ENCODE measurements at places on chromosomes 3 and 15. TPM values are rescaled to one million over a fixed set of nuclear protein-coding genes. Genes with fewer than 3 reads are reported as not detected.

DNA sequence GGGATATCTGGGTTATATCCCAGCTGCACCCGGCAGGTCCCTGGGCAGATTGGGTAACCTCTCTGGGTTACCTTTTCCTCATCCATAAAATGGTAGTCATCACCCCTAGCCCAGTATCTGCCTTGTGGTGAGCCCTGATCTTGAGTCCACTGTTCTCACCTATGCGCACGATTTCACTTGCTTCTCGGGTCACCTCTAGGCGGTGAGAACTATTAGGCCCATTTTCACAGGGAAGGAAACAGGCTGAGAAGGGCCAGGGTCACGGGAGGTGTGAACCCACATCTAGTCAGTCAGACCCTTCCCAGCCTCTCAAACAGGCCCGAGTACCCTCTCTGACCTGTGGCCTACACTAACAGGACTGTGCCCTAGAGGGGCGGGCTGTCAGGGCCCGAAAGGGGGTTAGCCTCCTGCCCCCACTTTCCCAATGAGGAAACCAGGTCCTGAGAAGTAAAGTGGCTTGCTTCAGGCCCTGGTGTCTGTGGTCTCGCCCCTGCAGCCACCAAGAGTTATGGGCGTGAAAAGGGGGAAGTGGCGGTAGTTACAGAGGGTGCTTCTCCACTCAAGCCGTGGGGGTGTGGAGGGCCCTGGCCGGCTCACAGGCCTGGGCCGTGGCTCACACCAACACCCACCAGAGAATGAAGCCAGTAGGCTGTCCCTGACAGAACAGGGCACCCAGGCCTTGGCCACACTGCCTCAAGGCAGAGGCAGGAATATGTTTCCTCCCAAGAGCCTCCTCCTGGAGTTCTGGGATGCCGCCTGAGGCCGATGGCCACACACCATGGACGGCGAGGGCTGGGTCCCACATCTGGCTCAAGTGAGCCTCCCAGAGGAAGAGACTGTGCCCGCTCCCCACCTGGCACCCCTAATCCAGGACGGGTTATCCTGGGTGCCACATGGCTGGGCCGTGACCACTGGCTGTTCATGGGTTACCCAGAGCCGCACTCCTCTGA is 19.5 kb downstream of the PSTPIP1 start:
- H3K4me3 ChIP-seq = no peak overlapping the region
- DNase-seq = no peak
- H3K27ac ChIP-seq = no peak overlapping the region
- no peaks in the 10 kb centered on the region for H3K36me3 ChIP-seq
- no peaks in the 10 kb centered on the region for H3K4me1 ChIP-seq
- H3K27me3 ChIP-seq = no peaks in the 10 kb centered on the region

RHCG gene
- polyA plus RNA-seq = 0.12 TPM

- no peaks in the 10 kb centered on the region for H3K4me1 ChIP-seq
- no peak overlapping the region for H3K27ac ChIP-seq
- no peak for DNase-seq
Observed at GRCh38 chr3:36677331-36678007, 86.9 kb downstream of the DCLK3 start.

DNA sequence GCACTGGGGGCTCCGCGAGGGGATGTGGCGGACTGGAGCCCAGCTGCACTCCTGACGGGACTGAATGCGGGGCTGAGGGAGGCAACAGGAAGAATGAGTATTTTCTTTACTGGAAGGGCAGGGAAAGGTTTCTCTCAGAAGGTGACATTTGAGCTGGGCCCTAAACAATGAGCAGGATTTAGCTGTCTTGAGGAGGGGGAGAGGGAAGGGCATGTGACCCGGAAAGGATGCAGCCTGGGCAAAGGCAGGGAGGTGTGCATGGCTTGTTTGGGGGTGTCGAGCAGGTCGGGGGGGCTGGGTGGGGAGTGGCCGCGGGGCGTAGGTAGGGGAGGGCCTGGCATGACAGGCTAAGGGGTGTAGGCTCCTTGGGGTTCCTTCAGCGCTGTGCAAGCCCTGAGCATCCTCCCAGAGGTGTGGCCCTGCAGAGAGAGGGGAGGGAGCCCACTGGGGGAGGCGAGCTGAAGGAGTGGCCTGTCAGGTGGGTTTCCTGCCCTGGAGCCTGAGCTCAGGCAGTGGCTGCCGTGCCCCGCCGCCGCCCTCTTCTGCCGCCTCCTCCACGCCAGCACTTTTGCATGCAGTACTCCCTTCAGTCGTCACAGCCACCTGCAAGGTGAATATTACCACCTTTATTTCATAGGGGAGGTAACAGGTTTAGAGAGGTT is 17.2 kb upstream of the ANKDD1A start:
- peak overlapping the region; percentile 41 for H3K4me3 ChIP-seq
- H3K36me3 ChIP-seq = no peaks in the 10 kb centered on the region
- peaks cover 62% of the 10 kb centered on the region for H3K4me1 ChIP-seq
- peak; percentile 77 for DNase-seq
- H3K27ac ChIP-seq = peak overlapping the region; percentile 97
- H3K27me3 ChIP-seq = no peaks in the 10 kb centered on the region

DNA sequence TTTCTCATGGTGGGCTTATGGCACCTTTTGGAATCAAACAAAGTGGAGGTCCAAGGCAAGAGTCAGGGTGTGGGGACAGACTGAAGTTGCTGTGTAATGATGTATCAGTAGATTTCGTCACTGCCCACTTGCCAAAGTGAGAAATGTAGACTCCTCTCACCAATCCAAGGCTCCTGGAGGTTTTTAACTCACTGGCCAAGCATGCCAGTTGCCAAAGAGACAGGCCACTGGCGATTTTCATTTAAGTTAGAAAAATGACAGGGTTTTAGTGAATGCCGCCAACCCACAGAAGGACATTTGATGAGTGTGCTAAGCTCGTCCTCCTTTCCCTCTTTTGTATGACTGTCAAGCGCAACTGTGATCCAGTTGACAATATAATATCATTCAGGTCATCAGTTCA is 209.2 kb downstream of the FEZF2 start:
- no peak overlapping the region for H3K27ac ChIP-seq
- H3K27me3 ChIP-seq = no peaks in the 10 kb centered on the region
- DNase-seq = no peak
- H3K4me1 ChIP-seq = no peaks in the 10 kb centered on the region
- no peaks in the 10 kb centered on the region for H3K36me3 ChIP-seq

GRCh38 chr3:145639003-145639606 is 521.9 kb downstream of the PLOD2 start:
- peak overlapping the region; percentile 28 for H3K27ac ChIP-seq

PCOLCE2 gene
- 1.6 TPM for polyA plus RNA-seq
